ENCODE measurements at places on chromosomes 1 and 21.

- no peak for DNase-seq
Measured at GRCh38 chr21:25912402-25912746, 177.6 kb downstream of the GABPA start.

DNA sequence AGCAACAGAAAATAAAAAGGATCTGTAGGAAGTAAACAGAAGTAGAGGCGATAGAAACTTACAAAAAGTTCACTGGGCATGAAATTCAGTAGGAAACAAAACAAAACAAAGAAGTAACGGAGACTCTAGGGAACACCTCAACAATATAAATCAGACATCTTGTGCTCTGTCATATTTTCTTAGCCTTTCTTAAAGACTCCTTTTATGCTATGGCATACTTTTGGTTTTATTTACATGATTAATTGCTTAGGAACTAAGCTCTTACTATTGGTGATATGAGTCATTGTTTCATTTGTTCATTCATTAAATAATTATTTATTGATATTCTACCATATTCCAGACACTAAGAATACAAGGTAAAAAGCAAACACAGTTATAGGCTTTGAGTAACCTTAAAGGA lies 126.6 kb downstream of the KCNT2 start:
- DNase-seq = no peak

- DNase-seq = no peak
Measured at GRCh38 chr1:15243275-15244043, 3.6 kb upstream of the FHAD1 start.

DNA sequence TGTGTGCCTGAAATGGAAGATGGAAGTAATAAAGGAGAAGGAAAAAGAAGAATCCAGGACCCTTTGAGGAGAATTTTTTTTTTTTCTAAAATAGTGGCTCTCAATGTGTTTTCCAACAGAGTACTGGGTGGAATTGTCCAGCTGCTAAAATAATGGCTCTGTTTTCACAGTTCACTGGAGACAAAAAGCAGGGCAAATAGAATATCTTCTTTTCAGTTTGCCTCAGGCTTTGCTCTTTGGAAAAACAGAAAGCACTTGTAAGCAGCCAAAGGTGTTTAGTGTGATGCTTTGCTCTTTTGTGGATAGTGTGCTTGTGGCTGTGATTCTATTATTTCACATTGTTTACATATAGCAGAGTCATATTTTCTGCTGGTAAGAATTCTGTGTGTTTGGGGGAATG lies 77.4 kb upstream of the MROH9 start:
- no peak for DNase-seq

- no peak for DNase-seq
Measured at GRCh38 chr1:234134878-234135277, 230.4 kb downstream of the SLC35F3 start.

DNA sequence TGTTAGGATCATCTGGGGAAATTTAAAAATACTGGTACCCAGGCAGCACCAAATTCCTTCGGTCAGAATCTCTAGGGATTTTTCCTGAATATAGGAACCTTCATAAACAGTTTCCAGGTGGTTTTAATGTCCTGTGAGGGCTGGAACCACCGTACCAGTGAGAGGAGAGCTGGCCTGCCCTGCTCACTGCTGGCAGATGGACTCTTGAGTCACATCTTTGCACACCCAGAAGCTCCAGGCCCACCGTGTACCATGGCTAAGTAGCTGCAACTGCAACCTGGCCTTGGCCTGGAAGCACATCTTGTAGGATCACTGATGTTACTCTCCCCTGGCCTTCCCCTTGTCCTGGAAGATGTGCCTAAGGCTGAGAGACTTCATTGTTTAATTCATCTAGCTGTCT lies 181.5 kb downstream of the DISC1 start:
- no peak for DNase-seq

DNA sequence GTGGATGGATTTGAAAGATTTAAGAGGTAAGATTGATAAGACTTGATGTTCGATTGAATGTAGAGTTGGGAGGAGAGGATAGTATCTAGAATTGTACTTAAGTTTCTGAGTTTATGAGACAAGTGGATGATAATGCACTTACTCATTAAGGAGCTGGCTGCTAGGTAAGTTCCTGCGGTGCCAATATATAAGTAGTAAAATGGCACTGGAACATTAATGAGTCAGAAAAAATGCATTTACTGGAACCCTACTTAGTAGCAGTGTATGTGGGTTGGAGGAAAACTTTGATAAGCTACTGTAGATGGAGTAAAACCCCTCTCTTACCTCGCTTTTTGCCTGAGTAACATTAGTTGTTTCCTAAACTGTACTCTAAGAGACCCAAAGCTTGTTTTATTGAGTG lies 68.2 kb downstream of the ZFYVE9 start:
- no peak for DNase-seq

- DNase-seq = no peak
Measured at GRCh38 chr21:14901482-14901958, 163.3 kb downstream of the NRIP1 start.

DNA sequence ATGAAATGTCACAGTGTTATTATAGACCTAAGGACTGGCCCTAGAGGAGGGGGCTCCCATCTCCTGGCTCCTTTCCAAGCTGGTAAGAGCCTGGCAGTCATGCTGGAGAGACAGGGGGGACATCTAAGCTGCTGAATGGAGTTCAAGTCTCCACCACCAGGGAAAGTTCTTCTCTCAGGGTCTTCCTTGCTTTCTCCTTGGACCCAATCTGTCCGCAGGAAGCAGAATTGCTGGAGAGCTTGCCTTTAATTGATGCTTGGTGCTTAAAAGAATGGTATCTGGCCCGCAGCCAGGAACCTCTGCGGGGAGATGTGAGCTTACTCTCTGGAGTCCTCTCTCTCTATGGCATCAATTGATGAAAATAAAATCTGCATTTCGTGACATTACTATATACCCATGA lies 25.1 kb downstream of the IRF2BP2 start:
- DNase-seq = no peak

- no peak for DNase-seq
Measured at GRCh38 chr1:206790502-206791250, 18.4 kb upstream of the IL10 start.

All from HS-5 (cell line).